ENCODE measurements at places on chromosomes 12 and 14.

- DNase-seq, result no peak
Measured at GRCh38 chr12:108777156-108777555, 45.8 kb upstream of the CORO1C start.

DNA sequence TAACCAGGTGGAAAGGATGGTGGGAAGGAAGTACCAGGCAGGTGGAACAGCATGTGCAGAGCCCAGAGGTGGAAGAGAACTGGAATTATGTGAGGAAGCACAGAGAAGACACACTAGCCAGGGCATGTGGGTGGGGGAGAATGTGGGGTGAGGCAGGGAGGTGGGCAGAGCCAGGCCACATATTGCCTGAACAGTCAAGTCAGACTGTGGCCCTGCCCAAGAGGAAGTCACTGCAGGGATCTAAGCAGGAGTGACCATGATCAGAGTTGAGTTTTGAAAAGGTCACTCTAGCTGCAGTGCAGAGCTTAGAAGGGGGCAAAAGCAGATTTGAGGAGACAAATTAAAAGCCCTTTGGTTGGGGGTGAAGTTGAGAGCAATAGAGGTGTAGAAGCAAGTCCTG, 114.0 kb upstream of the SLC38A2 start:
- DNase-seq, result no peak

DNA sequence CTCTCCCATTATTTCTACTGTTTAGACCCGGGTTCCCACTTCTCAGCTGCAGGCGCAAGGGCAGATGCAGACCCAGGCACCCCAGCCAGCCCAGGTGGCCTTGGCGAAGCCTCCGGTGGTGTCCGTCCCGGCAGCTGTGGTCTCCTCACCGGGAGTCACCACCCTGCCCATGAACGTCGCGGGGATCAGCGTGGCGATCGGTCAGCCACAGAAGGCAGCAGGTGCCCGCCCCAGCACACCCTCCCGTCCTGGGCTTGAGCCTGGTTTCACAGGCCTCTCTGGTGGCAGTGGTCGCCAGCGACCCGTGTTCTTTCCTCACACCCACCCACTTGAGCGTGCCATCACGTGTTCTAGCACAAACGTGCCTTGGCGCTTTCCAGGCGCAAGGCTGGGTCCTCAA, 77.4 kb downstream of the DDX51 start:
- DNase-seq, result no peak

DNA sequence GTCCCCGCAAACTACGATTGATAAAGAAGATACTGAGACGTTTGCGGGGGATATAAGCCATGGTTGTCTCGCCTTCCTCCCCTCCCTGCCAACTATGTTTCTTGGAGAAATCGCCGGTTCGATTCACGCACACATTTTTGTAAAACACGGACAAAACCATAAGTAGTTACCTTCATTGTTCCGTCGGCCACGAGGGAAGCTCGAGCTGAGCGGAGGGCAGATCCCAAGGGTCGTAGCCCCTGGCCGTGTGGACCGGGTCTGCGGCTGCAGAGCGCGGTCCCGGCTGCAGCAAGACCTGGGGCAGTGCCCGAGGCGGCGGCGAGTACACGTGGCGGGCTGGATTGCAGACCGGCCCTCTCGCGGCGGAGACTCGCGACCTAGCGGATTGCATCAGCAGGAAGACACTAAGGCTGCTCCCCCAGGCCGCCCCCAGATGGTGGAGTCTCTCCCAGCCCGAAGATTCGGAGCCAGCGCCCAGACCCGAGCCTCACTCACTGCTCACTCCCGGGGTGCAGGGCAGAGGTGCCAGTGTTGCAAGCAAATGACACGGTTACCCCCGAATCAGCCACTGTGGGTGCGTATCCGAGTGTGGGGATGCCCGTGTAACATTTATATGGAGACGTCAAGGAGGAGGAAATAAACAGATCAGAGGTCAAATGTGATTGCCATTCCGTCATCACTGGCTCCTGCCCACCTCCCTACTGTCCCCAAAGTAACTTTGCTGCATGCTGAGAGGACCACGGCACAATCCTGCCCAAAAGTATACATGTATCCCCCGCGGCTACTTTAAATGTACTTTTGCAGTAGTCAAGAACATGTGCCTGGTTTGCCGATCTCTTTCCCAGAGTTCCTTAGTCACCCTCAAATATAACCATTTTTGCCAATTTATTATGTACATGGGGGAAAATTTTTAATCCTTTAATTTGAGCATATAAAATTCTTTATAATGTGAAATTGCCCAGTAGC, at the start of gene BCAT1:
BCAT1 (minus strand) TSS at position 345 of the 966 bp plus-strand sequence; CDS start at position 176, 169 bp downstream.
- peak; percentile 91 for DNase-seq

- peak; percentile 70 for DNase-seq
Measured at GRCh38 chr14:51442513-51443175, 202.6 kb downstream of the TMX1 start.

GRCh38 chr14:20530771-20531571, 25.6 kb downstream of the RNASE10 start:
- peak; percentile 68 for DNase-seq

DNA sequence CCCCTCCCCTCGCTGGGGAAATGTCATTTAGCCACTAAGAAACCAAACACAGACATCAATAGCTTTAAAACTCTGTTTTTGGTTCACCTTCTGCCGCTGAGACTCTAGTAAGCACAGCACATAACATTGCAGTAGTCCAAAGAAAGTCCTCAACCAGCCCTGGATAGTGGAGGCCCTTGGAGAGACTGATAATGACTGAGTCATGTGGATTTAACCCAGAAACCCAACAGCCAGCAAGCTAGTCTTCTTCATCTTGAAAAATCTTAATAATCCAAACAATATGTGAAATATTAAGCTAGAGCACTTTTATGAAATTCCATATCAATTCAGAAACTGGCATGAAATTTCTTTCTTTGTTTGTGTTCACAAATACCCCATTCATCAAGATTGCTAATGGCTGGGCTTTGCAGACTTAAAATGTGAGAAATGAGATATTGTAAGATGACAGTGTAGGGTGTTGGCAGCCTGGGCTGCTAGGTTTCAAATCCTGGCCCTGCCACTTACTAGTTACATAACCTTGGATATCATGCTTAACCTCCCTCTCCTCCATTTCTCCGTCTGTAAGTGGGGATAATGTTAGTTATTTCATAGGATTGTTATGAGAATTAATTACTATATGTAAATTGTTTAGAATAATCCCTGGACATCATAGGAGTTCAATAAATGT, 40.1 kb downstream of the RERG start:
- DNase-seq, result no peak

- DNase-seq, result no peak
Measured at GRCh38 chr12:116094475-116094874, 183.0 kb downstream of the MED13L start.

GRCh38 chr14:69613312-69614073, 2.1 kb downstream of the SUSD6 start:
- DNase-seq, result no peak

DNA sequence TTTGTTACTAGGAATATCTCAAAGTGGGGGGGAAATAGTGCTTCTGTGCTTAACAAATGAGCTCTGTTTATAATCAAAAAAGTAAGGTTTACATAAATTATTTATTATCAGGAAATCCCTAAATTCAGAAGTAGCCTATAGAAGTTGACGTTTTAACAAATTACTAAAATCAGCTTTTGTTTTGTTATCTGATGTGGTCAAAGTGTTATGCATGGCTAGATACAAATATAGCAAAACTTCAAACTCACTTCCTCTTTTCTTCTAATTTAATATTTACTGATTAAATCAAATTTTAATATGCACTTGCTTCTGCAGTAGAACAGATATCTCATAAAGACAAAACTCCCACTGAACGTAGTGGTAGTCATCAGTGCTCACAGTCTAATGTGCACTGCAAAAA, 47.5 kb downstream of the GARIN6 start:
- DNase-seq, result no peak

- DNase-seq, result no peak
Measured at GRCh38 chr12:57010627-57011247, 4.4 kb upstream of the ZBTB39 start.

DNA sequence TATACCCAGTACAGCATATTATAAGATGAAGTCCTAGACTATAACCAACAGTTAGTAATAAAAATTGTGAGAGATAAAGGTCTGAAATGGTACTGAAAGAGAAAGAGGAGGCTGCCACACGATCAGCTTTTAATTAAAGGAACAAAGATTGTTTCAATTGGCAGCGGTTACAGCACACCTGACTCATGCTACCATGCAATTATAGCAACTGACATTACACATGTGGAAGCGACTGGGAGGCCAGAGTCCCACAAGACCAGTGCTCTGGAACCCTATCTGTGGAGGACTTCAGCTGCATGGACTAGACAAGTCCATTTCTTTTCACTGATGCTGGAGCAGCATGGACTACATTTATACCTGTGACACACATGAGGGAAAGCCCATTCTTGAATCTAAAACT, 55.2 kb downstream of the SEL1L start:
- no peak for DNase-seq

- no peak for DNase-seq
Measured at GRCh38 chr14:89616425-89616824, 199.4 kb upstream of the FOXN3 start.

DNA sequence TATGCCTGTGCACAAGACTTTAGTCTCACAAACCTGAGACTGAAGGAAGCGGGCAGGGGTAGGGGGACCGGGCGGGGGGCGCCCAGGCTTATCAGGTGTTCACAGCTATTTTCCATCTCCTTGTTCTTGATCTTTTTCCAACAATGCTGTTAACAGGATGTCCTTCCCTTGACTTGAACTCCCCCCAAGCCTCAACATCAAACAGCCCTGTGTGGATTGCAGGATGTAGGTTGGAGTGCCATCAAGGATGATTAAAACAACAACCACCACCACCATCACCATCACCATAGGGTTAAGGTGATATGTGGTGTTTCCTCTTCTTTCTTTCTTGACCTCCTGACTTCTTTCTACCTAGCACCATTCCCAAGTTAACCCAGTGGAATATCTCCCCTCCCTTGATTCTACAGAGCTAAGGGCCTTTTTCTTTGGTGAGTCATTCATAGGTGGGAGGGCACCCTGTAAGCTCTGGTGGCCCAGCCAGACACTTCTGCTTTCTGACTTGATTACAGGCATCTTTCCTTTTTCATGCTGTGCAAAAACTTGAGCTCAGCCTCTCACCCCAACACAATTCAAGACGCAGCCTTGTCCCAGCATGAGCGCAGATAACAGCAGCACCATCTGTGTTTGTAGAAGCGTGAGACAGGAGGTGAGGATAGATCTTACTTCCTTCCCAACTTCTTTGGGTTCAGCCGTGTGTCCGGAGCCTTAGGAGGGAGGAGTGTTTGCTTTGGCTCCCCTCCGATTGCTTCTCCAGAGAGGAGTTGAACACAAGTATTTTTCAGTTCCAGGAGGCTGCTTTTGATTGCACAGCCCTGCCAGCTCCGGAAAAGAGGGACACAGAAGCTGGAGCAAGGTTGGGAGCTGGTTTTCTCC, 26.8 kb downstream of the FLVCR2 start:
- DNase-seq, result no peak

- DNase-seq, result no peak
Measured at GRCh38 chr12:102305486-102305885, 107.9 kb upstream of the PMCH start.

DNA sequence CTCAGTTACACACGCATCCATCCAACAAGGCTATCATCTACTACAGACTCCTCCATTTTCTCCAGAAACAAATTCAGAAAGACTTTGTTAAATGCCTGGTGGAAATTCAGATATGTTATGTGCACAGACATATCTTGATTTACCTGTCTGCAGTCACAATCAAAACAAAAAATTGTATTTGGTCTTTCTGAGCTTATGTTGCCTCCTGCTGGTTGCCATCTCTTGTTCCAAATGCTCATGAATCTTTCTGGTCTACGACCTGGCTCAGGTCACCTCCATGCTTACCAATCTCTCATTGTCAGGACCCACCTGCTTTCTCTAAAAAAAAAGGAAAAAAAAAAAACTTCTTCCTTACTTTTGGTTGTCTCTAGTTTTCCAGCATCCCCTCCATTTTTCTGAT, 169.2 kb upstream of the PLXNC1 start:
- no peak for DNase-seq

- peak; percentile 10 for DNase-seq
Measured at GRCh38 chr12:75526655-75527511, 15.5 kb upstream of the KRR1 start.

DNA sequence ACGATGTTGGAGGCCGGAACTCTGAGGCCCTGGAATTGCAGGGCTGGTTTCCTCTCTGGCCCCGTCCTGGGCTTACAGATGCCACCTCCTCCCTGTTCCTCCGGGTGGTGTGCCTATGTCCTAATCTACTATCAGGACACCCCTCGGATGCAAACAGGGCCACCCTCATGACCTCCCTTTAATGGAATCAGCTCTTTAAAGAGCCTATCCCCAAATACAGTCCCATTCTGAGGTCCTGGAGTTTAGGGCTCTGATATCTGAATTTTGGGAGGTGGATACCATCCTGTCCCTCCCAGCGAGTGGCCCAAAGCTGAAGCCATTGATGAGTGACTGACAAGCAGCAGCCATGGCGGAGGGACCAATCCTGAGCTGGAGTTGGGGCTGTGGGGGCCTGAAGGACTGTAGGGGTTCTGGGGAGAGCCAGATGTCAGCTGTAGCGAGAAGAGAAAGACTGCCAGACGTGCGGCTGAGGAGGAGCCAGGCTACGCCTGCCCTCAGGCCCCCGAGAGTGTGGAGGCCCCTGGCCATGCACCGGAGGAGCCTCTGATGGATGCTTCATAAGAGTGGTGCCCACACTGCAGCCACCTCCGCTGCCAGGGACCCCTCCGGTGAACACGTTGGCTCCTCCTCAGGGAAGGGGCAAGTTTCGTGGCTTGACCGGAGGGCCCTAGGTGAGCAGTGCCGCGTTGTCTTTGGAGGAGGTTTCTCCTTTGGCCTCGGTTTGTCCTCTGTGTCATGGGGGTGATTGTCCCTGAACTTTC, 100.2 kb downstream of the KIF26A start:
- no peak for DNase-seq

DNA sequence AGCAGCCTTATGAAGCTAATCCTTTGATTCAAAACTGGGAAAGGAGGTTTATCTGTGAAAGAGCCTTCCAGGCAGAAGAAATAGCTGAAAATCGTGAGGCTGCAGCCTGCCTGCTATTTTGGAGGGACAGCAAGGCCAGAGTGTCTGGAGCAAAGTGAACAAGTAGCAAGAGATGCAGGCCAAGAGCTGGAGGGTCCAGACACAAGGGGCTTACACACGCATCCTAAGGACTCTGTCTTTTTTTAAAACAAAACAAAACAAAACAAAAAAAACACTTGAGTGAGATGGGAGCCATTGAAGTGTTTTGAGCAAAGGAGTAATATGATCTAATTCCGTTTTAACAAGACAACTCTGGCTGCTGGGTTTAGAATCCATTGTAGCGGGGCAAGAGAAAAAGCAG, 76.4 kb upstream of the BCAT1 start:
- DNase-seq, result no peak

- DNase-seq, result no peak
Measured at GRCh38 chr12:46523446-46523845, 150.9 kb upstream of the SLC38A2 start.
